HFFc6 (cell line): ENCODE measurements at places on chromosomes 6 and 20. TPM values are rescaled to one million over a fixed set of nuclear protein-coding genes. Genes with fewer than 3 reads are reported as not detected.

Gene TMC2
- not detected in 2 replicates for total RNA-seq

Gene SUMO4
- 0.23 to 0.50 TPM (median 0.28 TPM) in 3 replicates for total RNA-seq

Gene HSPA1L
- total RNA-seq = 1.4 to 1.9 TPM (median 1.7 TPM) in 3 replicates

Gene IL17A
- total RNA-seq = not detected in 3 replicates

Gene WFDC2
- total RNA-seq = not detected in 3 replicates

Gene SOD2
- total RNA-seq = 73.9 to 82.8 TPM (median 75.8 TPM) in 3 replicates

Gene OLIG3
- total RNA-seq = not detected in 3 replicates

- DNase-seq = no peak
These were observed 950.0 kb downstream of the KIF16B start for GRCh38 chr20:15623215-15623614.

GRCh38 chr6:42987533-42988451 is 3.4 kb downstream of the PPP2R5D start:
- no peak for DNase-seq

GRCh38 chr20:45419188-45420091 is 3.5 kb downstream of the PIGT start:
- DNase-seq = peak; percentile 99

- no peak for DNase-seq
These were observed 99.0 kb downstream of the TAF4 start for GRCh38 chr20:61966492-61967244.

GRCh38 chr6:7785243-7786035 is 59.5 kb downstream of the BMP6 start:
- DNase-seq = no peak

DNA sequence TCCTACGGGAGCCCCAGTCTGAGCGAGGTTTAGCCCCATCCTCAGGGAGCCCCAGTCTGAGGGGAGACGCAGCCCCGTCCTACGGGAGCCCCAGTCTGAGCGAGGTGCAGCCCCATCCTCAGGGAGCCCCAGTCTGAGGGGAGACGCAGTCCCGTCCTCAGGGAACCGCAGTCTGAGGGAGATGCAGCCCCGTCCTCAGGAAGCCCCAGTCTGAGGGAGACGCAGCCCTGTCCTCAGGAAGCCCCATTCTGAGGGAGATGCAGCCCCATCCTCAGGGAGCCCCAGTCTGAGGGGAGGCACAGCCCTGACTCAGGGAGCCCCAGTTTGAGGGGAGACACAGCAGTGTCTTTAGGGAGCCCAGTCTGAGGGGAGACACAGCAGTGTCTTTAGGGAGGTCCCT is 27.9 kb downstream of the VEGFA start:
- no peak for DNase-seq

GRCh38 chr6:28880894-28881780 is 42.6 kb downstream of the TRIM27 start:
- DNase-seq = peak; percentile 65

- DNase-seq = no peak
These were observed 44.6 kb downstream of the SSR1 start for GRCh38 chr6:7268362-7268761.

- no peak for DNase-seq
These were observed 35.5 kb upstream of the ZFAND3 start for GRCh38 chr6:37783856-37784584.

GRCh38 chr6:35755278-35755924 is 18.6 kb downstream of the ARMC12 start:
- DNase-seq = no peak

DNA sequence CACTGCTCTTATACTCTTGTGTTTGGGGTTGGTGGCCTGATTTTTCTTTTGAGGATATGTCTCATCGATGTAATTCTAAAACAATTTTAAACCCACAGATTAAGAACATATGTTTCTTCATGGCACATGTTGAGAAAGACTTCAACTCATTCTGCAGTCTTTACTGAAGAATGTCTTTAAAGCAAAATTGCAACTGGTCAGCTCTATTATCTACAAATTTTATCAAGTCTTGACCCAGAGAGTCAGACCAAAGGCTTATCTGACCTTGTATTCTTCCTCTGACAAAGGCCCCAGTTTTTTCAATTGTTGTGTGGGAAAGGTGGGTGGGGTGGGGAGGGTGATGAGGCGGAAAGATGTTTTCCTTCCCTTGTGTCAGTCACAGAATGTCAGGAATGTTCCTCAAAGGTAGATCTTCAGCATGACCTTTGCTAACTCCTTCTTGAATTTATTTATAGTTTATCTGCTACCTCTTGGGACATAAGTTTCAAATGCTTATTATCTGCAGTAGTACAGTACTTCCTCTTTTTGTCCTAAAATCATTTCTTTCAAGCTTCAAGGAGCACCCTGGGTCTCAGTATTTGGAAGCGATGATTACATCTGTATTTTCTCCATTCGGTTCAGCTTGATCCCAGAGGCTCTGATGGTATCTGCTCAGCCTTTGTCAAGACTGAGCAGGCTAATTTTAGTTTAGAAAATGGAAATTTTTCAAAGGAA is 63.2 kb upstream of the TIAM2 start:
- DNase-seq = peak; percentile 61

GRCh38 chr20:44967207-44967807 is 995 bp downstream of the STK4 start:
- DNase-seq = peak; percentile 25

DNA sequence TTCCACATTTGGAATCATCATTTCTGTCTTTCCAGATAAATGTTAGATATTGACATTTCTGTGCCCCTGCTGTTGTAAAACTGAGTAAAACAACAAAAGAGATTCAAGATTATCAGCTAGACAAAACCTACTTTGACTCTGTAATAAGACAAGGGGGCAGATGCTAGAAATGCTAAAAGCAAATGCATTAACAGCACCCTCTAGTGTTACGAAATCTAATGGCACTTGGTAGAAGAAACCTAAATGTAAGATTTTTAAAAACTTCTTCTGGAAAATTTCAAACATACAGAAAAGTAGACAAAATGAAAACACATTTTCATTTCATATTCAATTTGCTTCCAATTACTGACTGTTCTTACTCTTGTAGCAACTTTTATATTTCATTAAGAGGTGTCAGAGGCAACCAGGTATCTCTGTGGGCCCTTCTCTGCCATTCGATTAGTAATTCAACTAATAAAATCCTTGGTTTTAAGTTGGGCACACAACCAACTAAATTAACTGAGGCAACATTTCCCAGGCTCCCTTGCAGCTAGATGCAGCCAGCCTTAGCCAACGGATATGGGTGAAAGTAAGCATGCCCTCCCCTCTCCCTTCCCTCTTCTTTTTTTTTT is 45.0 kb downstream of the SLC23A2 start:
- peak; percentile 51 for DNase-seq

- DNase-seq = peak; percentile 72
These were observed 669.4 kb upstream of the CITED2 start for GRCh38 chr6:140043762-140044378.

DNA sequence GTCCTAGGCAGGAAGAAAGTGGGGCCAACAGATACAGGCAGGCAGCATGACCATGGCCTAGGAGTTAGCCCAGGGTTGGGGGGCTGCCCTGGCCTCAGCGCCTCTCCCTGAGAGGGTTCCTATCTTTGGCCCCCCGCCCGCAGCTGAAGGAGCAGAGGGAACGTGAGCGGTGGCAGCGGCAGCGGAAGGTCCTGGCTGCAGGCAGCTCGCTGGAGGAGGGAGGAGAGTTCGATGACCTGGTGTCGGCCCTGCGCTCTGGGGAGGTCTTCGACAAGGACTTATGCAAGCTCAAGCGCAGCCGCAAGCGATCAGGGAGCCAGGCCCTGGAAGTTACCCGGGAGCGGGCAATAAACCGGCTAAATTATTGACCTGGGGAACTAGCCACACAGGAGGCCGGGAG is 32.6 kb downstream of the MOCS1 start:
- DNase-seq = no peak
